ENCODE measurements at places on chromosomes 13 and 19.

DNA sequence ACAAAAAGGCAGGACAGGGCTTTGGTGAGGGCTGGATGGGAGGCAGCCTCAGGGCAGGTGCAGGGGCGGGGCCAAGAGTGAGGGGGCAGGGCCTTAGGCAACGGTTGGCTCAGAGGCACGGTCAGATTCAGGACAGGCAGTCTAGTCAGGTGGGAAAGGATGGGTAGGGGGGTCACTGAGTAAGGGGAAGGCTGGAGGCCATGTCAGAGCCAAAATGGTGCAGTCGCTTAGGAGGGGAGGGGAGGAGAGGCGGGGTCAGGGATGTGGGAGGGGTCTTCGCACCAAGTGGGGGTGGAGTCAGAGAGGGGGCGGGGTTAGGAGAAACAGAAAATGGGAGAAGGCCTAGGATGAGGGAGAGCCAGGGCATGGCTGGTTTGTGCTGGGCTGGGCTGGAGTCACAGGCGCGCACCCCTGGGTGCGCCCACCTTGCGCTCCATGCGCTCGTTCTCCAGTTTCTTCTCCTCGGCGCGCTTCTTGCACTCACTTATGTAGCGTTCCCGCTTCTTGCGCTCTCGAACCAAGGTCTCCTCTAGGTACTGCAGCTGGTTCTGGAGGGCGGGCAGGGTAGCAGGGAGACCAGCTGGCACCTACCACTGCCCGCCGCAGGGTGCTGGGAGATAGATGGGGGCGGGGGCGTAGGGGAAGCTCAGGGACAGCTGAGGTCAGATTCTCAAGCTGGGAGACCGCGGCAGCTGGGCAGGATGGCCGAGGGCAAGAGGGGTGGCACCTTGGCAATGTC lies 6.8 kb upstream of the RGL3 start:
- DNase-seq: no peak

GRCh38 chr13:77390391-77390790 lies 63.5 kb upstream of the MYCBP2 start:
- DNase-seq: no peak

DNA sequence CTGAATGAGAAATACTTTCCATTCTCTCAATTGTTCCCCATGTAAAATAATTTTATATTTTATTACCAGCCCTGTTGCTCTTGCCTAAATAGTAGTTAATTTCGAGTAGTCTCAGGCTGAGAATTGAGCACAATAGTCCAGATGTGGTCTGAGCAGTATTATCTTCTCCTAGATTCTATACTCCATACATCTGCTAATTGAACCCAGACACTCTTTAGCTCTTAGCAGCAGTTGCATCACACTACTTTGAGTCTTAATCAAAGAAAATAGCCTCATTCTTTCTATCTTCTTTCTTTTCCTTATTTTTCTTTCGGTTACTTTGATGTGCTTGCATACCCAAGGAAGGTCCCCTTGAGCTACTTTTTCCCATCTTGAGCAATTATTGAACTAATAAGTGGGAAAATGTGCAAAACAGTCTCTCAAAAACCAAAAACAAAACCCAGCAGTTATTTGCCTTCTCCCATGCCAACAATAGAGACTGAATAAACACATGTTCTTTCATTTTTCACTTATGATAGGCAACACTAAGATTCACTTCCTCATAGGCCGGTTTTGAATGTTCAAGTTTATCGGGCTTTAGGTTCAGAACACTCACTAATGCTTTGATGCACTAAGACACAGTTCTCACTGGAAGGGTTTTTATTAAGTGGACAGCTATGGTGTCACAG lies 204.5 kb downstream of the POU4F1 start:
- DNase-seq: no peak

GRCh38 chr19:2977746-2978138 lies 378 bp downstream of the TLE6 start:
- no peak for DNase-seq

DNA sequence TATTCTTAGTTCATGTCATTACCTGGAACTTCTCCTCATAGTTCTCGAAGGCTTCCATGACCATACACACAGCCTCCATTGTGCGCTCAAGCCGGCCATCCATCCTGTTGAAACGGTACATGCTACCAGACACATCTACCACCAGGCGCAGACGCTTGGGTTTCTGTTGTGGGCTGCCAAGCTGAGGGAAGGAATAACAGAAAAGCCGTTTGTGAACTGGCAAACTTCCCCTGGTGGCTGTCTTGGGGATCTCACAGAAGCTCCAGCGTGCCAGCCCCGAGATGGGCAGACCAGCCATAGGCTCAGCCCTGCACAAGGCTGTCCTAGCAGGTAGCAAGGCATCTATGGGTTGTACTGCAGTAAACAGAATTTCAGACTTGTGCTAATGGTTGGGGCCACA lies 130.1 kb downstream of the RGCC start:
- no peak for DNase-seq

GRCh38 chr13:105333416-105333815 lies 1202.0 kb downstream of the EFNB2 start:
- DNase-seq: no peak

- no peak for DNase-seq
These were observed 56.6 kb downstream of the PDS5B start for GRCh38 chr13:32642858-32643257.

- DNase-seq: no peak
These were observed 918.6 kb downstream of the UQCRFS1 start for GRCh38 chr19:28294395-28294794.

- no peak for DNase-seq
These were observed 42.5 kb downstream of the WDFY2 start for GRCh38 chr13:51626749-51627148.

- DNase-seq: no peak
These were observed 1066.6 kb upstream of the SLC10A2 start for GRCh38 chr13:104132849-104133248.

DNA sequence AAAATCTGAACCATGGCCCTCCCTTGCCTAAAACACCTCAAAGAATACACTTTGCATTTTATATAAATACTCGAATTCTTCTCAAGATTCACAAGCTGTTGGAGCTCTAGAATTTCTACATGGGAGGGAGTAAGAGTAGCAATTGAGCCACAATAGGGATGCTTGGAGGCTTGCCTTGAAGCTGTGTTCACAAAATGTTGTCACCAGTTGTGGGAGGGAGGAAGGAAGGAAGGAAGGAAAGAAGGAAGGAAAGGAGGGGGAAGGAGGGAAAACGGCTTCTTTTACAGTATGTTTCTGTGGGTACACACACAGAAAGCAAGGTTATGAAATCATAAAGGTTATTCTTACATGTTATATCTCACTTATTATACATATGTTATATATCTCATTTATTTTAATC lies 128.6 kb upstream of the PEG3 start:
- no peak for DNase-seq

GRCh38 chr19:51489113-51489512 lies 10.8 kb downstream of the CEACAM18 start:
- DNase-seq: no peak

GRCh38 chr13:91805605-91806004 lies 407.2 kb downstream of the GPC5 start:
- DNase-seq: no peak

GRCh38 chr19:10269333-10270179 lies 1.4 kb upstream of the ICAM1 start:
- DNase-seq: no peak

DNA sequence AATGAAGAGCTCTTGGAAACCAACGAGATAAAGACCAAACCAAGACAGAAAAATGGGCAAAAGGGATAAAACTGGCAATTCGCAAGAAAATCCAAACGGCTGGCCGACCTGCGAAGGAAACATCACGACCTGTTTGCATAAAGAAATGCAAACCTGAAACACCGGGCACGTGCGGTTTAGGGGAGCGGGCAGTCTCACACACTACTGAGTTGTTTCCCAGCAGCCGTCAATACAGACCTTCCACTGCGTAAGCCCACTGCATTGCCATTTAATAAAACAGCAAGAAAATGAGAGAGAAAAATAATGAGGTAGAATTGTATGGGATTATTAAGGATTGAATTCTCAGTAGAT lies 642 bp upstream of the PEG3 start:
- DNase-seq: no peak

DNA sequence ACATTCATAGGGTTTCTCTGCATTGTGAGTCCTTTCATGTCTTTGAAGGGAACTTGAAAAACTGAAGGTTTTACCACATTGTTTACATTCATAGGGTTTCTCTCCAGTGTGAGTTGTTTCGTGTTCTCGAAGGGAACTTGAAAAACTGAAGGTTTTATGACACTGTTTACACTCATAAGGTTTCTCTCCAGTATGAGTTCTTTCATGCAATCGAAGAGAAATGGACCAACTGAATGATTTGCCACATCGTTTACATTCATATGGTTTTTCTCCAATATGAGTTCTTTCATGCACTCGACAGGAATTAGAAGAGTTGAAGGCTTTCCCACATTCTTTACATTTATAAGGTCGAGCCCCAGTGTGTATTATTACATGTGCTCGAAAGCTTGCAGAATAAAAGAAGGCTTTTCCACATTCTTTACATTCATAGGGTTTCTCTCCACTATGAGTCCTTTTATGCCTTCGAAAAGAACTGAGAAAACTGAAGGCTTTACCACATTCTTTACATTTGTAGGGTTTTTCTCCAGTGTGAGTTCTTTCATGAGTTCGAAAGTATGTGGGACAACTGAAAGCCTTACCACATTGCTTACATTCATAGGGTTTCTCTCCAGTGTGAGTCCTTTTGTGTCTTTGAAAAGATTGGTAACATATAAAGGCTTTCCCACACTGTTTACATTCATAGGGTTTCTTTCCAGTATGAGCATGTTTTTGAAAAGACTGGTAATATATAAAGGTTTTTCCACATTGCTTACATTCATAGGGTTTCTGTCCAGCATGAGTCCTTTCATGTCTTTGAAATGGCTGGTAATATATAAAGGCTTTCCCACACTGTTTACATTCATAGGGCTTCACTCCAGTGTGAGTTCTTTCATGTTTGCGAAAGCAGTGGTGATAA lies 20.7 kb downstream of the ZNF14 start:
- DNase-seq: no peak

DNA sequence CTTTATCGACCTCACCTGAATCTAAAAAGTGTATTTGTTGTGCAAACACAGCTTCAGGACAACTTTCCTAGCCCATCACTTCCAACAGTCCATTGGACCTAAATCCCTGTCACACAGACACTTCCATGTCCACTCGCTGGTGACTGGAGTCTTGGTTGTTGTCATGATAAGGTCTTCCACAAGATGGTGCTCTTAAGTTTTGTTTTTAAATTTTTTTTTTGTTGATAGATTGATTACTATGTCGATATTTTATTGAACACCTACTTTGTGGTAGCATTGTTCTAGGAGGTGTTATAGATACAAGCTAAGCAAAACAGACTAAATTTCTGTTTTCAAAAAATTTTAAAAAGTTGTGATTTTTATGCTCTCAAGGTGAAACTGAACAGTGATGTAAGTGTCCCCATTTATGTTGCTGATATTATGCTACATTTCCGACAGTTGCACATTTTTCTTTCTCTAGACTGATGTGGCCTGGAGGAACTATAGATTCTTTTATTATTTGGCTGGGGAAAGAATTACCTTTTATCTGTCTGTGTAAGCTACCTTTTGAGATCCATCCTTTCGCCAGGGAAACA lies 8.1 kb upstream of the ERICH6B start:
- no peak for DNase-seq

DNA sequence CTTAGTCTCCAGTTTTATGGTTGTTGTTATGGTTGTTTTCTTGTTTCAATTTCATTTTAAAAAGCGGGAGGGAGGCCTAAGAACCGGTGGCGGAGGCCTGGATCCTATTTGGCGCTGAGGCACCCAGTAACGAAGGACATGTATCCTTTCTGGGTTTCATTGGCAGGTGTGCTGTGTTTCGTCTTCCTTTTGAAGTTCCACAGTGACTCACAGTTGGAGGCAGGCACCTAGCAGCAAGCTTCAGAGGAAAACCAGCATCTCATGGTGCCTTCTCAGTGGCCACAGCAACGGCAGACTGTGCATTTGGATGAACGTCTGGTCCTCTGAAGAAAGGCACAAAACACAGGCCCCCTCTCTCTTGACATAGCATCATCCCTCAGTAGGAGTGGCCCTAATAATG lies 697.2 kb downstream of the EFNB2 start:
- no peak for DNase-seq

- DNase-seq: no peak
These were observed 12.3 kb downstream of the KDELR1 start for GRCh38 chr19:48379058-48379457.

GRCh38 chr19:58067240-58067912 lies 8.3 kb downstream of the ZNF135 start:
- no peak for DNase-seq

GRCh38 chr19:17915940-17916593 lies 16.7 kb upstream of the CCDC124 start:
- DNase-seq: no peak

DNA sequence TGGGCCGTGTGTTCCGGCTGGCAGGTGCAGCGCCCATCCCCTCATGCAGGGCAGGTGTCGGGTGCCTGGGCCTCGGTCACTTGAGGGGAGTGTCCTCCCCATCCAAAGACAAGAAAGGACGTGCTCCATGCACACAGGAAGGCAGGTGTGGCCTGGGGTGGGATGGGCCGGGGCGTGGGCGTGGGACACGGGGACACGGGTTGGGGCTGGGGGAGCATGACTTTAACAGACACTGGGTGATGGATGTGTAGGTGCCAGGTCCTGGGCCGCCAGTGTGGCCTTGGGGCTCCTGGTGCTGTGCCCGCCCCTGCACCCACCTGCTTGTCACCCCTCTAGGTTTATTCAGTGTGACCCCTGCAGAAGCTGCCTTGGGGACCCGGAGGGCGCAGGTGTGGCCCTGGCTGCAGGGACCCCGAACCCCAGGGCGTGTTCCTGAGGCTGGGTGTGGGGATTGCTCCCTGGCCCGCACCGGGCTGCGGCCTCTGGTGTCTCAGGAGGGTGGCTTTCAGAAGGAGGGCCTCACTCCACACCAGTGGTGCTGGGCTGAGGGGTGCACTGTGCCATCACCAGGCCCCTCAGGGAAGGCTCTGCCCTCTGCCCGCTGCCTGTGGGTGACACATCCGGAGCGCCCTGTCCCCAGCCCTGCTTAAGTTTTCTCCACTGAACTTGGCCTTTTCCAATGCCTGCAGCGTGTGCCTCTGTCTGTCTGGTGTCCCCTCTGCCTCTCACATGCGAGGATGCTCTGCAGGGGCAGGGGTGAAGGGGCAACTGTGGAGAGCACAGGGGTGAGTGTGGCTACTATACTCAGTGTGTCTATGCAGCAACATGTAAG lies 5.2 kb downstream of the TMEM255B start:
- no peak for DNase-seq

GRCh38 chr13:46350003-46350402 lies 37.0 kb downstream of the RUBCNL start:
- DNase-seq: no peak

- no peak for DNase-seq
These were observed 668 bp downstream of the ZFR2 start for GRCh38 chr19:3867971-3868769.
